ENCODE measurements at places on chromosomes 7 and 10. TPM values are rescaled to one million over a fixed set of nuclear protein-coding genes. Genes with fewer than 3 reads are reported as not detected.

The TMEM72 gene
- not detected for total RNA-seq

GRCh38 chr10:29857843-29858701 lies 201.3 kb downstream of the JCAD start:
- peaks cover 14% of the 10 kb centered on the region for H3K27me3 ChIP-seq
- no peak overlapping the region for H3K4me3 ChIP-seq
- no peak overlapping the region for H3K27ac ChIP-seq
- no peaks in the 10 kb centered on the region for H3K36me3 ChIP-seq
- no peaks in the 10 kb centered on the region for H3K4me1 ChIP-seq

The ZNHIT1 gene
- total RNA-seq = 49.7 TPM

The TUBB8 gene
- not detected for total RNA-seq

The HABP2 gene
- not detected for total RNA-seq

DNA sequence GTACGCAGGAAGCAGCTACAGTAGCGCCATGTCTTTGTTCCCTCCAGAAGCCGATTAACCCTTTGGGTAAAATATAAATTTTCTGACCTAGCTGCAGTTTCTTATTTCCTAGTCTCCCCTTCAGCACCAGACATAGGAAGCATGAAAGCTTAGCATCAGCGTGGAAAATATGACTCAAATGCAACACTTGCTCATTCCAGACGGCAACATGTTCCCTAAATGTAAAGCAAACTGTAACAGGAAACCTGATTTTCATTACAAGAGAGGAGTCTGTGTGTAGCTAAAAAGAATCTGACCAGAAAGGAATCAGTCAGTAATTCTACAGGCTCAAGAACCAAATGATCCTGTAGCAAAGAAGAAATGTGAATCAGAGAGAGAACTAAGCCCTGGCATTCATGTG lies 219.2 kb downstream of the C7orf25 start:
- H3K27me3 ChIP-seq = no peaks in the 10 kb centered on the region
- H3K27ac ChIP-seq = no peak overlapping the region
- no peaks in the 10 kb centered on the region for H3K4me1 ChIP-seq
- H3K36me3 ChIP-seq = no peaks in the 10 kb centered on the region
- DNase-seq = no peak
- no peak overlapping the region for H3K4me3 ChIP-seq

DNA sequence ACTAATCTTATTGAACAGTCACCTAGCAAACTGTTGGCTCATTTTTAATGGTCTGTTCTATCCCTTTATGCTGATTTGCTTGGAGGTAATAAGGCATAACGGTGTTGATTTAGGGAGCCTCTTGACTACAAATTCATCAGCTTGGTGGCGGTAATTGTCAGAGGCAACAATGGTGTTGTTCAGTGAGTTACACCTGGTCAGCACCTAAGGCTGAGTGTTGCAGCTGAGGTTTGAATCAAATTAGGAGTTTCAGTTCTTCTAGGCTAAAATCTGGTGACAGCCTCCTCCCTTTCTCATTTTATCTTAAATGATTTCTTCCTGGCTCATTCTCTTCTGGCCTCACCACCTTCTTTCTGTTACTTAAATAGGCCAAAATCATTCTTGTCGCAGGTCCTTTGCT lies 42.3 kb upstream of the SP8 start:
- H3K27me3 ChIP-seq = no peaks in the 10 kb centered on the region
- no peak for DNase-seq
- no peaks in the 10 kb centered on the region for H3K36me3 ChIP-seq
- H3K4me3 ChIP-seq = no peak overlapping the region

The TIMM23B gene
- 31.6 TPM for total RNA-seq

The GALNT17 gene
- not detected for total RNA-seq

The RPEL1 gene
- total RNA-seq = not detected

DNA sequence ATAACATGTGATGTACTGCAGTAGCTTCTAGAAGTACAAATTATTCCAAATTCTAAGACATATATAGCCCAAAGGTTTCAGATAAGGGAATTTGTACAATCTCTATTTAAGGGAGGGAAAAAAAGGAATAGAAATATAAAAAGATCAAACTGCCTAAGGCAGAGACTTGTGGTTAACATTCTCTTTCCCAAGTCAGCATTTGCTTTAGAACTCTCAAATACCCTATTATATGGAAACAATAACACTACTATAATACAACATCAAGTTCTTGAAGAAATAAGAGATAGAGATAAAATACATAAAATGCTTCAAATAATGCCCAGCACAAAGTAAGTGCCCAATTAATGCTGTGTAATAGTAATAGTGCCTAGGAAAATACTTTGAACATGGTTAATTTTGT lies 123.1 kb downstream of the CRPPA start:
- H3K27ac ChIP-seq = no peak overlapping the region
- no peaks in the 10 kb centered on the region for H3K27me3 ChIP-seq
- H3K4me1 ChIP-seq = no peaks in the 10 kb centered on the region
- H3K36me3 ChIP-seq = no peaks in the 10 kb centered on the region
- DNase-seq = no peak
